Stomach (tissue), 19 donors: ENCODE measurements at places on chromosomes 5 and 9. TPM values are rescaled to one million over a fixed set of nuclear protein-coding genes. Genes with fewer than 3 reads are reported as not detected.

The GPRIN1 gene
- 1.4 TPM for total RNA-seq

The GRM6 gene
- total RNA-seq: not detected

The KCTD16 gene
- total RNA-seq: under 0.01 TPM

The NKD2 gene
- total RNA-seq: 4.4 TPM

The SPATA31E1 gene
- total RNA-seq: not detected

The CAPSL gene
- not detected for total RNA-seq

The LSM11 gene
- 1.6 TPM for total RNA-seq

The ZNF883 gene
- total RNA-seq: 2.3 TPM

The PCDHB2 gene
- 0.43 TPM for total RNA-seq

The GRHPR gene
- 76.8 TPM for total RNA-seq

The PCA3 gene
- 0.73 TPM for total RNA-seq

The C8G gene
- not detected for total RNA-seq

The CCDC69 gene
- 36.2 TPM for total RNA-seq

The TAF11L5 gene
- not detected for total RNA-seq

The CCNJL gene
- 4.5 TPM for total RNA-seq

The SGCD gene
- 8.0 TPM for total RNA-seq

The ECM2 gene
- total RNA-seq: 0.14 TPM

The EIF4EBP3 gene
- total RNA-seq: 3.5 TPM

The WDR31 gene
- total RNA-seq: 1.3 TPM

The ORM2 gene
- total RNA-seq: not detected

The SLC34A1 gene
- not detected for total RNA-seq

The BTNL8 gene
- 5.8 TPM for total RNA-seq

The RICTOR gene
- total RNA-seq: 36.2 TPM

The CDO1 gene
- total RNA-seq: 6.1 TPM

The DCAF12 gene
- total RNA-seq: 22.8 TPM

The OMD gene
- total RNA-seq: 3.6 TPM

The MYMK gene
- total RNA-seq: not detected

The UTP15 gene
- total RNA-seq: 14.2 TPM

The TICAM2 gene
- total RNA-seq: 9.9 TPM

The JAKMIP2 gene
- not detected for total RNA-seq

The TNFAIP8 gene
- 12.3 TPM for total RNA-seq

The SLC6A19 gene
- 0.89 TPM for total RNA-seq

The C5orf46 gene
- not detected for total RNA-seq

The TSSK1B gene
- total RNA-seq: 0.18 TPM

The NMUR2 gene
- not detected for total RNA-seq

The FGFR4 gene
- 4.1 TPM for total RNA-seq
